Fibroblast of the aortic adventitia (primary cell): ENCODE measurements at places on chromosomes 1 and 21.

DNA sequence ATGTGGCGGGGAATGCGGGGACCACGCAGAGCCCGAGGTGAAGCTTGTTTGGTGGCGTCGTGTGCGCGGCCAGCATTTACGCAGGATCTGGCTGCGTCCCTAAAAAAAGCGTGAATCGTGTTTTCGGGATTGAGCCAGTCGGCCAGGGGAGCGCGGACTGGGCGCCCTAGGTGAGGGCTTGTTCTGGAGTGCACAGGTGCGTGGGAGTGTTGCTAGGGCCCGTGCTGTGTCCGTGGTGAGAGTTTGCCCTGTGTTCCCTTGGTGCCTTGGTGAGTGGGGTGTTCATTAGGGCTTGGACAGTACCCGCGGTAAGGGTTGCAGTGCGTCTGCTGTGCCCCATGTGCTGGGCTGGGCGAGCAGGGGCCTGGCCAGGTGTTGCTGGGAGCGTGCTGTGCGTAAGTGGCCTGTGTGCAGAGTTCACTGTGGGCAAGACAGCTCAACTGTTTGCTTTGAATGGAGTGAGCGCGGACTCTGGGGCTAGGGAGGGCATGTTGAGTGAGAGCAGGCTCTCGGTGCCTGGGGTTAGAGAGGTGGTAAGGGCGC lies 673 bp downstream of the CD46 start:
- no peak for DNase-seq

DNA sequence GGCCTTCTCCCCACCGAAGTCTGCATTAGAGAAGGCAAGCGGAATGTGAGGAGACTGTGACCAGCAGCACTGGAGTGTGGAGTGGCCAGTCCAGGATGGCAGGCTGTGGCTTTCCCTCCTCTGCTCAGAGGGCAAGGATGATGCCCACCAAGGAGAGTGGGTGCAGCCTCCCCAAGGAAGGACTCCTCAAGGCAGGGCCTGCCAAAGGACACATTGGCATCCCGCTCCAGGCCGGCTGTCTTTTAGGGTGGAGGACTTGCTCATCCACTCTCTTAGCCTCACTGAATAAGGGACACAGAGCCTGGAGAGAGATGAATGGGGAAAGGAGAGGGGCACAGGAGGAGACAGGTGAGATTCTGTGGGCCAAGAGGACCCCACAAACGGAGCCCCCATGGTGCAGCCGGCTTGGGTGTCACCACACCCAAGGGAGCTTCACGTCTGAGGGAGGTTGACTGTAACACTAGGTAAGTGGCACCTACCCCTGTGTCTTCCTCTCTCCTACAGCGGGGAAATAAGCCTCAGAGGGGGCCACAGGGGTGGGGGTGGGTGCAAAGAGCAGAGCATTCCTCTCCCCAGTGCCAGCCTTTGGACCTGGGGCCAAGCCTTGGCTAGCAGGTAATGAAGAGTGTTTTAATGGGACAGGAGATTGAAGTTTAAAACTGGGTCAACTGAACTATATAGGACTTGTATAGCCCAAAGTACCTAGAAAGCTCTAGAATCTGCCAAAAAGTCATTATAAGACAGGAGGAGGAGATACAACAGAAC lies 4.2 kb upstream of the NES start:
- no peak for DNase-seq

DNA sequence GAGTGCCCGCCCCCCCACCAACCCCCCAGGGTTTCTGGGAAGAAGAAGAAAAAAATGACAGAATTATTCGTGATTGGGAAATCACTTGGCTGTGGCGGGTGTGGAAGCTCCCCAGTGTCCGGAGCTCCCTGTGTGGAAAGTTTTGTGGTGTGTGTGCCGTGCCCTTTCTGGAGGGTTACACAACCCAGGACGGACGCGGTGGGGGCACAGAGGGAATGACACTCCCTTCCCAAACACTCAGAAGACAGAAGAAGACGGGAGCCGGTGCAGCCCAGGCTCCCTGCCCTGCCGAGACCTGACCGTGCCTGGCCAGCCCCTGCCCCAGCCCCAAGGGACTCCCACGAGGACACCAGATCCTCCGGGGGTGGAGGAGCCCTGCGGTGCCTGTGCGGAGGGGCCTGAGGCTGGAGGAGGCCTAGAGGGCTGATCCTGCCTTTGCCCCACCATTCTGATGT lies 33.0 kb upstream of the ADARB1 start:
- DNase-seq: peak; percentile 80

DNA sequence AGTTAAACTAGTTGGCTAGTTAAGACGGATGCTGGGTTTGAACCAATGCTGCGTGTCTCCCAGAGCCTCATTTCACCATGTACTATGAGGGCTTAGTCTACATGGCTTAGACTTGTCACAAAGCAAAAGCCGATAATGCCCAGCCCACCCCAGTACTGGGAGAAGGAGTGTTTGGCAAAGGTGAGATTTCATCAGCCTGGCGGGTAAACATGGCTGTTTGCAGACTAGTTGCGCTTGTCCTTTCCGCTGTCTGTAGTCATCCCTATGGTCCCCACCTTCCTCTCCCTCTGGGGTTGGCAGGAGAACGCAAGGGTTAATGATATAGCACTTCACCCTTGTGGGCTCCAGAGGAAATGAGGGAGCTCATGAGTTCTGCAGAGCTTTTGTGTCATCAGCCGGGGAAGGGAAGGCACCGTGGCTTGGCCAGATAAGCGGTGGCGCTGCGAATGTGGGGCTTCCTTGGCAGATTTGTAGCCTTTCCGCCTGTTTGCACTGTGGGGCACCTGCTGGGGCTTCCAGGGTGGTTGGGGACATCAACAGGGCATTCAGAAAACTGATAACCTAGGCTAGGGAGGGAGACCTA lies 29.2 kb downstream of the SOX13 start:
- no peak for DNase-seq

DNA sequence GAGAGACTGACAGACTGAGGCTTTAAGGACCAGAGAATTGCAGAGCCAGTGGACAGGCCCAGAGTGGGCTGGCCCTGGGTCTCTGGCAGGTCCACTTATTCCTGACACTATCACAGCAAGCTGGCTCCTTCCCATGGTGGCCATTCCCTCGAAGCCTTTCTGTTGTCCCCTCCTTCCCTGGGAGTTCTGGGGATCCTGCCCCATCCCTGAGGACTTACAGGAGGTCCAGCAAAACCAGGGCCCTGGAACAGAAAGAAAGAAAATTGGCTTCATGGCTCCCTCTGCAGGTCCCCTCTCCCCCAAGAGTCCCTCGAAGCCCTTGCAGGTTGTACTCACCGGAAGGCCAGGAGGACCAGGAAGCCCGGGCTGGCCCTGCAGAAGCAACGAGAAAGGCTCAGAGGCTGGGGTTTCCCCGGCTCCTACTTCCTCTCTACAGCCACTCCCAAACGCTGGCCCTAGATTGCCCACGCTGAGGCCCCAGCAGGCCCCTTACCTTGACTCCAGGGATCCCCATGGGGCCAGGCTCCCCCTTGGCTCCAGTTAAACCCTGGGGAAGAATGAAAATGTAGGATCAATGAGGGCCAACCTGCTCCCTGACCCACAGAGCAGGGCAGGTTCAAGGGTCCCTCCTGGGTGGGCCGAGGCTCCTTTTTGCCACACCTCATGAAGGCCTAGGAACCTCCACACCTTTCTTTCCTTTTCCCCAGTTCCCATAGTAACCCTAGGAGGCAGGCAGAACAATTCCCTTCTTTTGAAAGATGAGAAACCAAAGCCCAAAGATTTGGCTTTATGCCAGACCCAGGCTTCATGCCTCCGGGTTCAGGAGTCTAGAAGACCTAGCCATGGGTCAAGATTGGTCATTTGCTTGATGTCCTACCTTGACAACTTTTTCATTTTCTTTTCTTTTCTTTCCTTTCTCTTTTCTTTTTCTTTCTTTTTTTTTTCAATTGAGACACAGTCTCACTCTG lies 4.6 kb downstream of the COL9A2 start:
- DNase-seq: no peak

DNA sequence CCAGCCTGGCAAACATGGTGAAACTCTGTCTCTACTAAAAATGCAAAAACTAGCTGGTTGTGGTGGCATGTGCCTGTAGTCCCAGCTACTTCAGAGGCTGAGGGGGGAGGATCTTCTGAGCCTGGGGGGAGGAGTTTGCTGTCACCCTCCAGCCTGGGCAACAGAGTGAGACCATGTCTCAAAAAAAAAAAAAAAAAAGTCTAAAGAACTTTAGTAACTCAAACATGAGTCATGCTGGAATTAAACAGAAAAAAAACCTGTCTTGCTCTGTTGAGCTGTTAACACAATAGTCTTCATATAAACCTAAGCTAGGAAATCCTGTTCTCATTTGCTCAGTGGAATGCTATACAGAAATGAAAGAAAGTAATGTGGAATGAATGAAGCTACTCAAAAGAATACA lies 16.7 kb upstream of the DISP1 start:
- DNase-seq: peak; percentile 75

GRCh38 chr21:44844256-44844655 lies 26.4 kb upstream of the SUMO3 start:
- no peak for DNase-seq

- DNase-seq: no peak
These were observed 33.0 kb downstream of the HUNK start for GRCh38 chr21:31905503-31906451.

DNA sequence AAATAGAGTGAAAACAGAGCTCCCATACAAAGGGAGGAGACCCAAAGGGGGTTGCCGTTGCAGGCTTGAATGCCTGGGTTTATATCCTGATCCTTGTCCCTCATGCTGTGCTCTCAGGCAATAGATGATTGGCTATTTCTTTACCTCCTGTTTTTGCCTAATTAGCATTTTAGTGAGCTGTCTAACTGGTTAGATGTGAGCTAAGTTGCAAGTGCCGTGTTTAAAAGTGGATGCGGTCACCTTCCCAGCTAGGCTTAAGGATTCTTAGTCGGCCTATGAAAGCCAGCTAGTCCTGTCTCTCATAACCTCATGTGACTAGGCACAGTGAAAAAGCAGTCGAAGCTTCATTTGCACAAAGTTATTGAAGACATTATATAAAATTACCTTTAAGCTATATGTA lies 356.7 kb upstream of the TMPRSS15 start:
- no peak for DNase-seq

DNA sequence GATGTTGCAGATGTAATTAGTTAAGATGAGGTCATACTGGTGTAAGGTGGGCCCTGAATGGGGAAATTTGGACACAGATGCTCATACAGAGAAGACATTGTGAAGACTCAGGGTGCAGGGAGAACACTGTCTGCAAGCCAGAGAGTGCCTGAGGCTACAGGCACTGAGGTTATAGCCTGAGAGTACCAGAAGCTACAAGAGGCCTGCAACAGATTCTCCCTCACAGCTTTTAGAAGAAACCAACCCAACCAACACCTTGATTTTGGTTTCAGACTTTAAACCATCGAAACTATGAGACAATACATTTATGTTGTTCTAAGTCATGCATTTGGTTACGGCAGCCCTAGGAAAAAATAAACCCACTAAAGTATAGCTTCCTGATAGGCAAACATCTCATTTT lies 321.7 kb upstream of the USP25 start:
- DNase-seq: no peak

GRCh38 chr1:41340655-41341364 lies 20.4 kb upstream of the FOXO6 start:
- DNase-seq: no peak

- no peak for DNase-seq
These were observed 150.8 kb downstream of the CDC42BPA start for GRCh38 chr1:227167276-227168101.

DNA sequence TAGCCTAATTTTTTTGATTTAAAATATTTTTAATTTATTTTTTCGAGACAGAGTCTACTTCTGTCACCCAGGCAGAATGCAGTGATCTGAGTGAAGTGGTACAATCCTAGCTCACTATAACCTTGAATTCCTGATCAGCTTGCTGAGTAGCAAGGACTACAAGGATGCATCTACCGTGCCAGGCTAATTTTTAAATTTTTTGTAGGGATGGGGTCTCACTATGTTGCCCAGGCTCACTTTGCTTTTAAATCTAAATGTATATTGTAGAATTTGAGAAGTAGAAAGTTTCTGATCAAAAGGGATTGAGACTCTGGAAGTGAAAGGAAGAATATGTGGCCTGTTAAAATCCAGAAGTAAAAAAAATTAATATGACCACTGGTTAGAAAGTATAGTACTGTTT lies 1.6 kb downstream of the STX12 start:
- DNase-seq: no peak

DNA sequence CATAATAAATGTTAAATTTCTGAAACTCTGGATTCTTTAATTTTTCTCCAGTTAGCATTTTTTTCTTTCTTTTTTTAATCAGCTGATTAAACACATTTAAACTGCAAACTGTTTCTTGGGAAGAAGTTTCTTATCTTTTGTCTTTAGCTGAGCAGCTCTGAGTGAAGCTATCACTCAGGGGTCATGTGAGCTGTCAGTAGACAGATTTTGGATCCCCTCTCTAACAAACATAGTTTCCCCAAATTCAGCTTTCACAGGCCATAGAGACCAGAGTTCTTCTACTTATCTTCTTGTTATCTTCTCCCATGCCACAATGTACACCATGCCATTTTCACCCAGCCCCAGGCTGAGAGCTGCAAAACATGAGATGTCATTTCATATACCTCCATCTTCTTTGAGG lies 148.9 kb downstream of the CDC42BPA start:
- DNase-seq: no peak

DNA sequence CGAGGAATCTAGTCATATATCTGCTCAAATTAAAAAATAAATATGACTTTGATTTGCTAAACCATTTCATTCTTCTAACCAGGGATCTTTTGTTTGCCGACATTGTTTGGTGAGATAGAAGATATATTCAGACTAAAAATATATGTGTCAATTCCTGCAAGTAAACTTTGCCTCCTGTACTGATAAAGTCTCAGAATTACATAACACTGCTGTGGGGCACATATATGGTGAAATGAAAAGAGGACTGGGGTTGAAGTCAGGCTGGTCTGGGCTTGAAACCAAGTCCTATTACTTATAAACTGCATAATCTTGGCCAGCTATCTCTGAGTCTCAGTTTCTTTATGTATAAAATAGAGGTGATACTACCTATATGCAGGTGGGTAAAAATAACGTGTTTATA lies 9.8 kb downstream of the SCMH1 start:
- no peak for DNase-seq

DNA sequence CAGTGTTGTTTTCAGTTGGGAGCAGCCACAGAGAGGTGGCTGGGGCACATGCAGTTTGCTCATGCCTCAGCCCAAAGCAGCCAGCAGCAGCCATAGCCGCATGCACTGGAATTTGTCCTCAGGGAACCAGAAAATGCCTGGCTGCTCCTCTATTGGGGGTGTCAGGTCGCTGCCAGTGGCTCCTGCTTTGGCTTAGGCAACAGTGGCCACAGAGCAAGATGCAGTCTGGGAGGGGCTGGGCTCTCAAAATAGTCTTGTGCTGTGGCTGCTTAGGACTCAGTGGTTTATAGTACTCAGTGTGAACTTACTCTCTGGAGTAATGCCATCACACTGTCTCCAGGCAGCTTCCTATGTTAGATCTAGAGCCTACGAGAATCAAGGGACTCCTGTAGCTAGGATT lies 25.0 kb downstream of the CD55 start:
- no peak for DNase-seq

- DNase-seq: peak; percentile 25
These were observed 28.6 kb upstream of the ZFP69B start for GRCh38 chr1:40421431-40422384.

GRCh38 chr1:248752161-248753028 lies 3.2 kb downstream of the LYPD8 start:
- no peak for DNase-seq
